ENCODE measurements at places on chromosomes 7 and 10.

- no peak for DNase-seq
Observed at GRCh38 chr10:26527018-26527417, 88.9 kb downstream of the APBB1IP start.

- no peak for DNase-seq
Observed at GRCh38 chr7:44470135-44470479, 20.4 kb downstream of the NUDCD3 start.

DNA sequence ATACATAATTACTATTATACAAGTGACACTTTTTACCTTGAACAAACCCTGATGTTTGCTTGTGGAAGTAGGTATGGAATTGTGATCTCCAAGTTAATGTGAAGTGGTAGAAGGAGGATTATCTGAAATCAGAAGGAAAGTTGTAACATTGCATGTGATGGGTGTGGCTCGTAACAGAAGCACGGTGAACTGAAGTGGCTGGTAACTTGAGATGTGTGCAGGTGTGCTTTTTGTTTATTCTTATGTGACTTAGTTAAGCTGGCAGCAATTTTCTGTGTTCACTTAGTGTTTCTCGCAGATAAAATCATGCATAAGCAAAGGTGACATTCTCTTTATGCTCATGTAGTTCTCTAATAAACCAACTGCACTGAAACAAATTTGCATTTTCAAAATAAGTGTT, 82.3 kb downstream of the ZEB1 start:
- DNase-seq: no peak

DNA sequence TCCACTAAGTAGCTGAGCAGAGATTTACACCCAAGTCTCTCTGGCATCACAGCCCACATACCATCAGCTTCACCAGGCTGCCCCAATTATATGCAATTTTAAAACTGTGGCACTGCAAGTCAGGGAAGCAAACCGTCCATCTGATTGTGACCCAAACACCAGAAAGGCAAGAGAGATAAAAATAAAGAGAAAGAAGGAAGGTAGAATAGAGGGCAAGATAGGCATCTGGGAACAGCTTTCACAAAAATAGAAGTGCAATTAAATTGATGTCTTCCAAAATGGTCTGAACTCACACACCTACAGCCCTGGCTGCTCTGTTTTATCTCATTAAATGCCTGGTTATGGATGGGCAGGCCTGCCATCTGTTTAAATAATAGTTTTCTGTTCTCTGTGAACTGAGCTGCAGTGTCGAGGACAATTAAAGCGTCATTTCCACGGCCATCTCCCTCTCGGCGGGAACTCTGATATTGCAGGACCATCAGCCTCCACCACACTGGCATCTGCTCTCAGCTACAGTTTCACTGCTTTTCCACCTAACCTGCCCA, 509.1 kb downstream of the INHBA start:
- no peak for DNase-seq

DNA sequence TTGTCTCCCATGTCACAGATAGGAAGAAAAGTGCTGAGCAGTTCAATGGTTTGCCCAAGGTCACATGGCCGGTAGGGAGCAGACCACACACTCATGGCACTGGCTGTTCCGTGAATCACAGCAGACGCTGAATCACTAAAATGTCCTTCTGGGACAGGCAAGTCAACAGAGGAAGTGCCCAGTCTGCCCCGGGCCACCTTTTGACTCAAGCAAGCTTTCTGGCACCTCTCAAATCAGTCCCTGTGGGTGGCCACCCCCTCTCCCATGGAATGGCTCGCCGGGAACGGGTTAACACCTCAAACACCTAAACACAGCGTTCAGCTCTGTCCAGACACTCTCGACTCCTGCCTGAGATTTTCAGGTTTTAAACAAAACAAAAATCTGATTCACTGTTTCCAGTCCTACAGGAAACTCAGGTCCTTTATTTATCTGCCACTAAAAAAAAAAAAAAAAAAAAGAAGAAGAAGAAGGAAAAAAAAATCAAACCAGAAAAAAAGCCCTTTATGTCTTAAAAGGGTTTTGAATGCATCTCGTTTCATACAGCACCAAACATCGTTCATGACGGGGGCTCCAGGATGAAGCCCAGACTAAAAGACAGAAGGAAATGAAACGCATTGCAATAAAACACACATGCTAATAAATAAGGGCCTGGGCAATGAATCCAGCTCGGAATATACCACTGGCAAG, 15.5 kb downstream of the CARD11 start:
- no peak for DNase-seq

DNA sequence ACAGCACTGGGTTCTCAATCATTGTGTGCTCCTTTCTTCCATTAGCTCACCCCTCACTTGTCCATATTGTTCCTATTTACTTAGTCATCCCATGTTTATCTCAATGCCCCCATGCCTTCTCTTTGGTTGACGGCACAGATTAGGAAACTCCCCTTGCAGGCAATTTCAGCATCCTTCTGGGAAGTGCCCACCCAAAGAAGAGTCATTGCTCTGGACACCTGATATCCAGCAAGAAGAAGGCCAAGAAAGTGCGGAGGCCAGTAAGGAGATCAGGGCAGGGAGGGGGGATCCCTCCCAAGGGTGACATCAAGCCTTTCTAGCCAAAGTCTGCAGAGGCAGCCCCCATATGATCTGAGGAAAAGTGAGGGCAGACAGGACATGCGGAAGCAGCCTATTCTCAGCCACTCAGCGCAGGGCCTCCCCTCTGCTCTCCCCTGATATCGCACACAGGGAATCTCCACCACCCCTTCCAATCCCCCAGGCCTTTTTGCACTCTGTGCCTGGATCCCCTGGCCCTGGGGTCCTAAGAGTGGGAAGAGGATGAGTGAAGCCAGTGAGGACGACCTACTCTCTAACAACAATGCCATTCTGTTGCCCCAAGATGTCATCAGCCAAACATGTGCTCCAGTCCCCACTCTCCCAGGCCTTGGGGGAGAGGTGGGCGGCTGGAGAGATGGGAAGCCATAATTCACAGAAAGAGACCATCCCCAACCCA, 1.8 kb downstream of the TRPV6 start:
- DNase-seq: no peak

DNA sequence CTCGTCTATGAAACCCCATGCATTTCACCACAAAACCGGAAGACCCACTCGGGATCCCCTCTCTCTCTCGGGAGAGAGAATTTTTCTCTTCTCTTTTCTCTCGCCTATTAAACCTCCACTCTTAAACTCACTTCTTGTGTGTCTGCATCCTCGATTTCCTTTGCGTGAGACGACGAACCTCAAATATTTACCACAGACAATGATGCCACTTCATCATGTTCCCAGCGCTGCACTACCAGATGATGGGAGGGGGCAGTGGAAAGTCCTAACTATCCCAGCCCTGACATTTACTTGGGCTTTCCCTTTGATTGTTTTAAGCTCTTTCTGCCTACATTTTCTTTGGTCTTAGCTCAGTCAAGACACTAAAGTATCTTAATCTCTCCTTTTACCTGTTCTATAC, 906.7 kb downstream of the GRID1 start:
- no peak for DNase-seq

DNA sequence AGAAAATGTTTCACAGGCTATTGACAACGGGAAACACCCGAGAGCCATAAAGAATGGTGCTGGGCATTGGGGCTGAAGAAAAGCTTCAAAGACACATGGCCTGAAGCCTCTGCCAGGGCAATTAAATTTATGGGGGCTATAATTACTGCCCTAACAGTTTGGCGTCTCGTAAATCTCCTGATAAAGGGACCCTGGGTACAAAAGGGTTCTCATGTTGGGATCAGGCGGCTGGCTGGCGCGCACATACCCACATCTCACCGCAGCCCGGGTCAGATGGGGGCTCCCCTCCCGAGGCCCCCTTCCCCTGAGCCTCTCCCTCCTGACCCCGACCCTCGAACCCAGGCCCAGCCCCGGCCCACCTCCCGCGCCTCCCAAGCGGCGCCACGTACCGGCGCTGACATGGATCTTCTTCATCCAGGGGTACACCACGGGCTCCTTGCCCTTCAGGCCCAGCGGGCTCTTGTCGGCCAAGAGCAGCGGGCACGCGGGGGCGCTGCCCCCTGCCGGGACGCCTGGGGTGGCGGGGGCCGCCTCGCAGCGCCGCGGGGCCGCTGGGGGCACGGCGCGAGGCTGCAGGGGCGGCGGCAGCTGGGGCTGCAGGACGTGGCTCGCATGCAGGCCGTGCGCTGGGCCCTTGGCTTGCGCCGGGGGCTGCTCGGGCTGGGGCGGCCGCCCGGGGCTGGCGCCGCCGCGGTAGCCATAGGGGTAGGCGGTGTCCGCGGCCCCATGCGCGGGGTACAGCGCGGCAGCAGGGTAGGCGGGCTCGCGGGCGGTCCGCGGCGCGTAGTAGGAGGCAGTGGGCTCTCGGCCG, 623 bp downstream of the HOXA4 start:
- DNase-seq: no peak

DNA sequence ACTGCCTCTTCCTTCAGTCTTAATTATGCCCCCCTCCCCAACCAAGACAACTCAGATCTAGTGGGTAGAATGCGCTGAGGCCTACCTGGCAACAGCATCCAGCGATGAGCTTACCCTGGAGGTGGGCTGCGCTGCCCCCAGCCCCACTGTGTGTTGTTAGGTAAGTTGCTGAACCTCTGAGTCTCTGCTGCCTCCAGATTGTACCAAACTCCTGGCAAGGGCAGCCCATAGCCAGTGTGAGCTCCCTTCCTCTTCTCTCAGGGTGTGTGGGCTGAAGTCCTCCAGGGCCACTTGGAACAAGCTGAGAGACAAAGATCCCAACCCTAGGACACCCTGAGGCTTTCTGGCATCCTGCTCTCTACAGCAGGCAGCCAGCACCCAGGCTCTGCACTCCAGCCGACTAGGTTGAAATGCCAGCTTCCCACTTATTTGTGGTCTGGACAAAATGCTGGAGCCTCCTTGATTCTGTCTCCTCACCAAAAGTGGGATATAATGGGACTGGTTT, 135.3 kb downstream of the ARHGAP22 start:
- DNase-seq: no peak

- DNase-seq: no peak
Observed at GRCh38 chr10:14653271-14654161, 121.2 kb downstream of the FAM107B start.

- DNase-seq: no peak
Observed at GRCh38 chr7:26360650-26361049, 69.0 kb downstream of the SNX10 start.

GRCh38 chr7:44058759-44059218, 6.6 kb downstream of the PGAM2 start:
- DNase-seq: no peak

GRCh38 chr10:129464251-129464650, 2.8 kb upstream of the MGMT start:
- no peak for DNase-seq

DNA sequence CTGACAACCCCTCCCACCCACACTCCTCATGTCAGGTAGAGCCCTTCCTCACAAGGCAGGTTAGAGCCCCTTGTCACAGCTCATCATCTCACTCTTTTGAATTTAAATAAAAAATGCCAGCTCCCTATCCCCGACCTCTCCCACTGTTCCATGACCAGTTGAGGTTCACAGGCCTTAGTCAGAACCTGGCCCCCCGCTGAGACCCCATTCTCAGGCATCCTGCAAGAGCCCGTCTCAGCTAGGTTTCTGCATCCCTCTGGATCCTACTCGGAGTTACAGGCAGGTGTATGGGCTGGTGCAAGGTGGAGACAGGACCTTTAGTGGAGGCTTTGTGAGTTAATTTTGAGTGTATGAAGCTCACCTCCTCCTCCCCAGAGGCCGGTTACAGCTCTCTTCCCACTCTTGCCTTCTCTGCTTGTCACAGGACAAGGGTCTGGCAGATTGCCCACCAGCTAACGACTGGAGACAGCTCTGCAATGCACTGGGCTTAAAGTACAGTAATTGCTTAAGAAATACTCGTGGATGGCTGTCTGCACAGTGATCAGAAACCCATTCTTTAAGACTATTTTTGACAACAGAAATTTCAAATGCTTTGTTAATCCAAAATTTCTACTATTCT, 394.9 kb upstream of the DPP6 start:
- no peak for DNase-seq

DNA sequence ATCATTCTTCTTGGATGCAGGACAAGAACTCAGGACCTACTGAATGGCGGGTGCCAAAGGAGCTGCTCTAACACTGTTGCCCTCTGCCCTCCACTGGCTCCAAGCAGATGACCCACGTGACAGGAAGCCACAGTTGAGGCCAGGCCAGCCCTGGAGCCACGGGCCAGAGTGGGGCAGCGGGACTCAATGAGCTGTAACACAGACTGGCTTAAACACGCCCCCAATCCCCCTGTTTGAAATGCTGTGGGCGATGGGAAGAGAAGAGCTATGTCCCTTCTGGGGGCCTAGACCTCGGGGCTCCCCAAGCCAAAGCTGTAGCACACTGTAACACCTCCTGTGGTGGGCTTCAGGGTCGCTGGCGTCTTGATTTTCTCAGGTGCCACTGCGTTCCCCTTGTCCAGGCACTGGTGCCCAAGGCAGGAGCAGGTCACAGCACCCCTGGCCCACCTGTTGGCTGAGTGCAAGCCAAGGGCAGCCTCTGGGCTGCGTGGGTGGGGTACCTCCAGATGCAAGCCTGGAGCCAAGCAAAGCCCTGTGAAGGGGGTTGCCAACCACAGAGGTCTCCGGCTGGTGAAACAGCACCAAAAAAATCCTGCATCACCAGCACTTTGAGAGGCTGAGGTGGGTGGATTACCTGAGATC, 18.6 kb upstream of the ZMIZ2 start:
- DNase-seq: no peak

GRCh38 chr10:75959209-75959608, 527.8 kb downstream of the LRMDA start:
- DNase-seq: no peak

GRCh38 chr10:28963539-28964221, 286.4 kb downstream of the BAMBI start:
- no peak for DNase-seq

DNA sequence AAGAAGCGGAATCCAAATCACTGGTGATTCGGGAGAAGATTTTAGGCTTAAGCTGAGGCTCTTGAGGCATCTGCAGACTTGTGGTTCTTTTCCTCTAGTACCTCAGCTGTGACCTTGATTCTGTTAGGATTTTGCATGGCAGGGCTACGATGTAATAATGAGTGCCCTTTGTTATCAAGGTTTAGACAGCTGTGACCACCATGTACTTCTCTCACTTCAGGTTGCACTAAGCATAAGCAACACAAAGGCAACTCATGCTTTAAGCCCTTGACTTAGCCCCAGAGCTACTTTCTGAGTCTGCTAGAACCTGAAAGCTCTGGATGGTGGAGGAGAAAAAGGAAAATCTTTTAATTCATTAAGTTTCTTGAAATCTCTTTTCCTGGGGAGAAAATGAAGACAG, 1052.3 kb upstream of the PHF14 start:
- no peak for DNase-seq

- DNase-seq: no peak
Observed at GRCh38 chr7:28389504-28390395, 22.6 kb upstream of the CREB5 start.
